Activated CD8-positive, alpha-beta memory T cell treated with anti-CD3 and anti-CD28 coated beads for 48 hours (primary cell): ENCODE measurements at places on chromosomes 16 and 17.

- no peak for DNase-seq
Observed at GRCh38 chr17:7083592-7083991, 3.5 kb upstream of the CLEC10A start.

- DNase-seq = no peak
Observed at GRCh38 chr16:66752379-66752778, 970 bp upstream of the DYNC1LI2 start.

- DNase-seq = no peak
Observed at GRCh38 chr16:69240331-69240730, 53.4 kb downstream of the SNTB2 start.

DNA sequence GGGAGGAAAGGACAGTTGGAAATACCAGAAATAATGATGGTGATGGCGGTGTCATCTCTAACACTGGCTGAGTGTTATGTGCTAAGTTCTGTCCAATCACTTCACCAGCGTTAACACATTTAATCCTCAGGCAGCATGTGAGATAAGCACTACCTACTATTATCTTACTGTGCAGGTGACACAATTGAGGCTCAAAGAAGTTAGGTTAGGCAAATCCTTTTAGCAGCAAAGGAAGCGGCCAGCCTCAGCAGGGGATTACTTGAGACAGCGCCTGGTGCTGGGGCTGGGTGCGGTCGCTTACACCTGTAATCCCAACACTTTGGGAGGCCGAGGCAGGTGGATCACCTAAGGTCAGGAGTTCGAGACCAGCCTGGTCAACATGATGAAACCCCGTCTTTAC lies 18.7 kb upstream of the DHX8 start:
- DNase-seq = no peak

DNA sequence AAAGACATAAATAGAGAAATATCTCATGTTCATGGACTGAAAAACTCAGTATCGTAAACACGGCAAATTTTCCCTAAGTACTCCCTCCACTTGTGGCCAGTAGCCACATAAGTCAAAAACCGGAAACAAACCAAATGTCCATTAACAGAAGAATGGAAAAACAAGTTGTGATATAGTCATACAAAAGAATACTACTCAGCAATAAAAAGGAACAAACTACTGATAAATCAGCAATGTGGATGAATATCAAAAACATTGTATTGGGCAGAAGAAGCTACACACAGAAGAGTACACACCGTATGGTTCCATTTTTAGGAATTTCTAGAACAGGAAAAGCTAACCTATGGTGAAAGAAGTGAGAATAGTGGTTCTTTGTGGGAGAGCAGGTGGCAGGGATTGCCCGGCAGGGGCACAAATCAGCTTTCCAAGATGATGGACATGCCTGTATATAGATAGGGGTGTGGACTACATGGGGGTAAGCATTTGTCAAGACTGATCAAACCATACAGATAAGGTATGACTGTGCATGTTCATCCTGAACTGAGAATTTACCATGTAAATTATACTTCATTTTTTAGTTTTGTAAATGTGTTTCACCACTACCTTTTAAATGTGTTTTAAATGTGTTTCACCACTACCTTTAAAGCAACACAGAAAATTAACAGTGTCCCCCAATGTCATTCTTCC lies 172.8 kb upstream of the CDH5 start:
- no peak for DNase-seq

DNA sequence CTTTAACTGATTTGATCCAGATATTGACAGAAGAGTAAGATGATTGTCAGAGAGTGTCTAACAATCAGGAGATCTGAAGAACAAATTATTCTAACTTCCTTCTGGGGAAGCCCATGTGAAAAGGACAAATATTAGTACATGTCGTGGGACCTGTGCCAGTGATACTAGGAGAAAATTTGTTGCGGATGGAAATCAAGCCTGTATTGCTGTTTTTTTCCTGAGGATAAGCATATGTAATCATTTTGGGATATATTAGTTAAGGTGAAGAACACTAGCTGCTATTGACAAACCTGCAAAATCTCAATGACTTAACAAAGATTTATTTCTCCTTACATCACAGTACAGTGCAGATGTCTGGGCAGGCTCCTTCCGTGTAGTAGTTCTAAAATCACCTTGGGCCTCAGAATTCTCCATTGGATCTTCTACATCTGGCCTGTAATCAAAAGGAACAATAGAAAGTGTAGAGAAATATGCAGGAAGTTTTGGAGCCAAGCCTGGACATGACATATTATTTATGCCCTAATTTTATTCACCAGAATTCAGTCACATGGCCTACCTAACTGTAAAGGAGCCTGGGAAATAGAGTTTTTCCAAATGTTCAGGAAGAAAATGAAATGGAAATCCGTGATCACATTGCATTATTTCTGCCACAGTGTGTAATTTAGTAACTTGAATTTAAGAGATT lies 58.3 kb downstream of the CYB561 start:
- DNase-seq = no peak

GRCh38 chr16:22092143-22092933 lies at the start of gene VWA3A:
Gene VWA3A (plus strand): TSS chr16:22092541. CDS start chr16:22092638, 97 bp downstream.
- no peak for DNase-seq

DNA sequence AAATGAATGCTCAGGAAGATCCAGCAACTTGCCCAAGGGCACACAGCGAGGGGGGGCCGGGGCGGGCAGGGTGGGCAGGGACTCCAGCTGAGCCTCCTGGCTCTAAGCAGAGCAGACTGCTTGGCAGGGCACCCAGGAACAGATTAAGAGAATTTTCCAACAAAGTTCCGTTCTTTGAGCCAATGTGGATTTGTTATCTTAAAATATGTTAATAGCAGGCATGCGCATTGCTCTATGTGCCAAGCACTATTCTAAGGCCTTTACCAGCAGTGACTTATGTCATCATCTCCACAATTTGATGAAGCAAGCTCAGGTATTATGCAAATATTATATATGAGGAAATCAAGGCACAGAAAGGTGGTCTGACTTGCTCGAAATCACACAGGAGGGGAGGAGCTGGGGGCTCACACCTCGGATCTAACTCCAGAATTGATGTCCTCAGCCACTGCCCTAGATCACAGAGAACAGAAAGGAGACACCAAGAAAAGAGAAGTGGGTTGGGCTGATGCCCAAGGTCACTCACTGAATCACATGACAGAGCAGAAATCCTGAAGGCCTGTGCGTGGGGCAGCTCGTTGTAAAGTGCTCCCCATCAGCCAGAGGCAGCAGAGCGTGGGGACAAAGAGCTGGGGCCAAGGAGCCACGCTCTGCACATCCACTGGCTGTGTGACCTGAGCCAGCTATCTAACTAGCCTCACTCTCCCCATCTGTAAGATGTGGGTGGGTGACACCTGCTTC lies 23.2 kb upstream of the MEAK7 start:
- no peak for DNase-seq

GRCh38 chr16:47600376-47600775 lies 139.2 kb downstream of the PHKB start:
- no peak for DNase-seq

- DNase-seq = no peak
Observed at GRCh38 chr16:72612256-72612655, 435.7 kb downstream of the ZFHX3 start.

- no peak for DNase-seq
Observed at GRCh38 chr16:72910381-72910780, 137.5 kb downstream of the ZFHX3 start.

- DNase-seq = no peak
Observed at GRCh38 chr17:31674717-31675349, 184.2 kb downstream of the COPRS start.

- DNase-seq = no peak
Observed at GRCh38 chr17:68718465-68718864, 117.3 kb upstream of the FAM20A start.

DNA sequence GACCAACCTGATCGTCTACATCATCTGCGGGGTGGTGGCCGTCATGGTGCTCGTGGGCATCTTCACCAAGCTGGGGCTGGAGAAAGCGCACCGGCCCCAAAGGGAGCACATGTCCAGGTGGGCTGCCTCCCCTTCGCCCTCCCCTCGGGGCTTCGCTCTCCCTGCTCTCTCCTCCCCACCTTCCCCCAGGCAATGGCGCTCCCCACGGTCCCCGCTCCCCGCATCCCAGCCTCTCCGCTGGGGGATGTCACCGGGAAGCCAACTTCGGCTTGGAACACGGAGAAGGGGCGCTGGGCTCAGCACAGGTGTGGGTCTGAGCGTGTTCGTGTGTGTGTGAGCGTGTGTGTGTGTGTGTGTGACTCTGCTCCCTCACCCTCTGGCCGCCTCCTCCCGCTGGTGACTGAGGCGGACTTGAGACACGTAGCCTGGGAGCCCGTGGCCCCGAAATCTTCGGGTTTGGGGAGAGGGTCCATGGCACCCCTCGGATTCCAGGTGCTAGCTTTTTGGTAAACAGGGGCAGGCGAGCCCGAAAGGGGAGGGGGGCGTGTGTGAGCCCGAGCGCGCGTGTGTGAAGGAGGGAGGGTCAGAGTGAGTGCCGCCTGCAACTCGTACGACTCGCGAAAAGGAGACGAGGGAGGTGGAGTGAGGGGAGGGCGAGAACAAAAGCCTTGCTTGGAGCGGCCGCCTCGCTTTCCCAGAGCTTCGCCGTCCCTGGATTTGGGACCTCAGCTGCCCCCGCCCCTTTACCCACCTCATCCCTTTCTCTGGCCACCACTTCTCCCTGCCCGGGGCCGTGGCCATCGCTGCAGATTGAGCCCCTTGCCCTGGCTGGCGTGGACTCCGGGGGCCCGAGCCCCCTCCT lies 1.3 kb downstream of the SHISA9 start:
- DNase-seq = no peak

- DNase-seq = no peak
Observed at GRCh38 chr17:19460700-19461099, 49.7 kb downstream of the RNF112 start.

- DNase-seq = no peak
Observed at GRCh38 chr17:18259621-18260331, 686 bp upstream of the MIEF2 start.

- no peak for DNase-seq
Observed at GRCh38 chr17:70119983-70120382, 45.0 kb downstream of the KCNJ16 start.

GRCh38 chr16:8194794-8195193 lies 395.5 kb downstream of the TMEM114 start:
- DNase-seq = no peak

GRCh38 chr17:7122381-7122780 lies 7.8 kb upstream of the ASGR2 start:
- DNase-seq = no peak

DNA sequence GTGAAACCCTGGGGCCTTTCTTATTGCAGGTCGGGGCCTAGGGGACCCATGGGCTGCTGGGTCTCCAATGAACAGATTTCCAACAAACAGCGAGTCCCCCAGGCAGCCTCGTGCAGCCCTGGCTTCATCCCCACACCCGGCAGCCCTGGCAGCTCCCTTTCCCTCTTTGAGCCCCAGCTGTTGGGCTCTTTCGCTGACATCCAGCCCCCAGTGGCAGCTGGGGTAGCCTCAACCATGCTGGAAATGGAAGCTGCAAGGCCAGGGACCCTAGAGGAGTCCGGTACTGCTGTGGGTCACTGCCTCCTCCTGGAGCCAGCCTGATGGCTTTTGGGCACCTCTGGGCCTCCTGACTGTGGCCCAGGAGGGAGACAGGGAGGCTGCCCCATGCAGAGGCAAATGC lies 5.9 kb downstream of the RPUSD1 start:
- DNase-seq = no peak

GRCh38 chr17:17886726-17887125 lies 49.9 kb upstream of the SREBF1 start:
- DNase-seq = no peak

DNA sequence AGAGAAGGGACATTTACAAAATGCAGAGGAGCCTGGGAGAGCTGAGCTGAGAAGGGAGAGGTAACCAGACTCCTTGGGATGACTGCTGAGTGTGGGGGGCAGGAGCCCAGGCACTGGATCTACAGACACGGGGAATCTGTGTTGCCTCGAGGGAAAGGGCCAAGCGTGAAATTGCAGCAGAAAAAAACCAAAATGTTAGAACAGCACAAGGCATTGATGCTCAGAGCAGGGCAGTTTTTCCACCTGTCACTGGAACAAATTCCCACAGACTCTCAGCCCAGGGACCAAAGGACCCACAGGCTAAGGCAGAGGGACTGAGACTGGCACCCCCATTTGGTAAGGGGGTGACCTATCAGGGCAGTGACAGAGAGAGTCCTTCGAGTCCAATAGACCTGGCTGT lies 2.0 kb downstream of the PITPNM3 start:
- DNase-seq = no peak

- no peak for DNase-seq
Observed at GRCh38 chr17:2865228-2865627, 69.0 kb downstream of the RAP1GAP2 start.

DNA sequence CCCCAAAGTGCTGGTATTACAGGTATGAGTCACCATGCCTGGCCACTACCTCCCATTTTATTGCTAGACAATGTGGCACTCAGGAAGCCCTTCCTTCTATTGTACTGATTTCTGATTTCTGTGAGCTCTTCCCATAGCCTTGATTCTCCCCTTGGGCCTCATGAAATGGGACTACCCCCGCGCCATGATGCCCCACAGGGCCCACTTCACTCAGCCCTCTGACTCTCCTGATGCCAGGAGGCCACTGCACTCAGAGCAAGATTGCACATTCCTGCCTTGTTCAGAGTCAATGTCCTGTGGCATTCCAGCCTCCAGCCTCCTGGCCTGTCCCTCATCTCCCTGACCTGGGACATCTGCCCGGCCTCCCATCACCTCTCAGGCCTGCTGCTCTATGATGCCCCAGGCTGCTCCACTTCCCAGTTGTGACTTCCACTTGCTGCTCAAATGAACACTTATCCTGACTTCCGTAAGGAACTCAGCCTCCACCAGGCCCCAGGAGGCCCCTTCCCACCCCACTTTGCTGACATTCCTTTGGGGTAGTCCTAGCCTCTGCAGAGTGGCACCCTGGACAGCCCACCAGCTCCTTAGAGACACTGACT lies 66.6 kb upstream of the KSR1 start:
- no peak for DNase-seq

GRCh38 chr16:11431915-11432465 lies 86.7 kb downstream of the RMI2 start:
- DNase-seq = no peak

- DNase-seq = no peak
Observed at GRCh38 chr17:41326173-41327145, 10.9 kb upstream of the KRTAP17-1 start.

DNA sequence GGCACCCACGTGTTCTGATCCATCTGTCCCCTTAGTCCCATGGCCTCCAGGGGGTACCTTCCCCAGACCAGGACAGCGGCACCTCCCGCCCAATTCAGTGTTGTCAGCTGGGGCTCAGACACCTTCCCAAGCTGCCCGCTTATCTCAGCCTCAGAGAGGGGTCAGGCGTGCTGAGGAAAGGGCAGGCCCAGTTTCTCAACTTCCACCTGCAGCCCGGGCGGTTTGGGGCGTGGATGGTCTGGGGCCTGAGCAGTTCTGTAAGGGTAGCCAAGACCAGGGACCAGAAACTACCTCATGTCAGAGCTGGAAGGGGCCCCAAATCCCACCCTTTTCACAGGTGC lies 5.1 kb downstream of the PLCD3 start:
- DNase-seq = no peak

GRCh38 chr16:50354082-50354481 lies 14.7 kb downstream of the BRD7 start:
- DNase-seq = no peak
